Hematopoietic multipotent progenitor cell treated with erythropoietin and hydrocortisone succinate and interleukin-3 and kit ligand, for 4 days (in vitro differentiated cells): ENCODE measurements at places on chromosomes 3 and 15.

DNA sequence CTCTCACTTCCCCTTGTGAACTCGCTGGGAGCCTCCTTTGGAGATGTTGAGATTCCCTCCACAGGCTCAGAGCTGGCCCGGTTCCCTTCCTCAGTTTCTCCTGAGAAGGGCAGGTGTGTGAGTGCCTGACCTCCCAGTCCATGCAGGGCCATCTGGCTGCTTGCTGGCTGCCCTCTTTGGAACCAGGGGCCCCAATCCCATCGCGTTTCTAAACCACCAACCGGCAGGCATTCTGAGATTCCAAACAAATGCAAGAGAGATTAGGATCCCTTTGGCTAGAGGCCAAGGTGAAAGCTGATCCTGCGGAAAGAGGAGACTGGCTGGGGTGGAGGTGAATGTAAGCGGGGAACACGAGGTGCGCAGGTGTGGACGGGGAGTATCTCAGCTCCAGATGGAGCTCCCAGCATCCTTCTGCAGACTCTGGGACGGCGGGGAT, 2.9 kb upstream of the PRRT3 start:
- no peak for DNase-seq

GRCh38 chr3:124257336-124257864, 265.5 kb upstream of the ROPN1 start:
- peak; percentile 65 for DNase-seq

DNA sequence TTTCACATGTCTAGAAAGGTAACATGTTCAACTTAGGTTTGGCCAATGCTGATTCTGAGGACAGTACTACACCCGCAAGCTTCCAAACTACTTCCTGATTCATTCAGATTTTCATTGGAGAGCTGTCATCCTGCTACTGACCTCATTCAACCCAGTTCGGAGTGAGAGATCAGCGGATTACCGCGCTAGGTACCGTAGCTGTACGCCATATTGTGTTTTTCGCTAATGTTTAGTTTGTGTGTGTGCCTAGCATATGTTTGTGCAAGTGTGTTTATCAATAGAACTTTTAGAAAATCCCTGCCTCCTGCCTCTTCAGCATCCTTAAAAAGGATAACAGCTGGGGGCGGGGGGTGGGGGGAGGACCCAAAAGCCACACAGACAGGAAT, 1.1 kb downstream of the ZBTB20 start:
- peak; percentile 91 for DNase-seq

DNA sequence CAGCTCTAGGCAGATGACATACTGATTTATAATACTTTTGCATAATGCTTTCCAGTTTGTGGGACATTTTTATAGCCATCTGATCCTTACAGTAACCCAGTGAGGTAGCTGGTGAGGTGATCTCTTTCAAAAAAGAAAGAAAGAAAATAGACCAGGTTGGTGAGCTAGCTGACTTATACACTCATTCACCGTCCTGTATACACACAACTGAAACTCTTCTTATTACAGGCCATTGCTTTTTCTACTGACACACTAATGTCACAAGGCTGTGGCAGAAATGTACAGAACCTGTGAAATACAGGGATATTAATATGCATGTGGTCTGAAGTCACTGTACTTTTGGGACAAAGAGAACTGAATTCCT, 150.2 kb upstream of the BHLHE40 start:
- DNase-seq, result no peak

DNA sequence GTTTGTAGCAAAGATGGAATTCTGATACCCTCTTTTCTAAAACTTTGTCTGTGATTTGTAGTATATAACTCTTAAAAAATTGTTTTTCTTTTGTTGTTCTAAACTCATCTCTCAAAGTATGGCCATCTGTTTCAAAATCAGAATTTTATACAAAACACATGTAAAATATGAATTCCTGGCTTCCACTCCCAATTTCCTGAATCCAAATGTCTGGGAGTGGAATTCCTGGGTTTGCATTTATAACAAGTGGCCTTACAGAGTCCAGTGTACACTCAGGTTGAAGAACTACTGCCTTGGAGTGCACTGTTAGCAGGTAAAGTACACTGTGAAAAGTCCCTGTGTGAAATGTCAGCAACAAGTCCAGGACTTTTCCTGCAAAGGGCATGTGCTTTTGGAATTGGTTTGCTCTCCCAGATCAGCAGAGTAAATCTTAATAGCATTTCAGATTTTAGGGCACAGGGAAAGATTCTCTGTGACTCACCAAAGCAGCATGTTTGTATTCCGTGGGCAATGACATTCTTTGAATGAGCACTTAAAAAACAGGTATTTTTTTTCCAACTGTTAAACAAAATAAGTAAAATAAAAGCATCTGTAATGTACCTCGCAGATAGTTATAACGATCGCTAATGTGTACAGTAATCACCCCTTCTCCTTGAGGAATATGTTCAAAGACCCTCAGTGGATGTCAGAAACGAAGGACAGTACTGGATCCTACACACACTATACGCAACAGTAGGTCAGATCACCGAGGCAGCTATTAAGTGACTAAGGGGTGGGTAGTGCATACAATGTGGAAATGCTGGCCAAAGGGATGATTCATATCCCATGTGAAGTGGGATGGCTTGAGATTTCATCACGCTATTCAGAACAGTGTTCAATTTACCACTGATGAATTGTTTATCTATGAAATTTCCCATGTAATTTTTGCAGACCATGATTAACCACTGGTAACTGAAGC, 2.0 kb upstream of the CLDN16 start:
- DNase-seq, result no peak

DNA sequence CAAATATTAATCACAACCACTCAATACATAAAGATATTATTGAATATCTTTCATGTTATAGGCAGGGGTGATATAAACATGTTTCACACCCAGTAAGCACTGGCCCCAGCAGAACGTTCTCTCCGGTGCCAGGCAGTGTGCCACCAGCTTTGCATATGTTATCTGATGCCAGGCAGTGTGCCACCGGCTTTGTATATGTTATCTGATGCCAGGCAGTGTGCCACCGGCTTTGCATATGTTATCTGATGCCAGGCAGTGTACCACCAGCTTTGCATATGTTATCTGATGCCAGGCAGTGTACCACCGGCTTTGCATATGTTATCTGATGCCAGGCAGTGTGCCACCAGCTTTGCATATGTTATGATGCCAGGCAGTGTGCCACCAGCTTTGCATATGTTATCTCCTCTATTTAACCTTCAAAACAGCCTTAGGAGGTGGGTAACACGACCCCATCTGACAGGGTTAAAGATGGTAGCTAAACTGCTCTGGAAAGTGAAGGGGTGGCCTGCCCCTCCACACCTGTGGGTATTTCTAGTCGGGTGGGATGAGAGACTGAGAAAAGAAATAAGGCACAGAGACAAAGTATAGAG, 6.9 kb downstream of the MUC20 start:
- peak; percentile 61 for DNase-seq

DNA sequence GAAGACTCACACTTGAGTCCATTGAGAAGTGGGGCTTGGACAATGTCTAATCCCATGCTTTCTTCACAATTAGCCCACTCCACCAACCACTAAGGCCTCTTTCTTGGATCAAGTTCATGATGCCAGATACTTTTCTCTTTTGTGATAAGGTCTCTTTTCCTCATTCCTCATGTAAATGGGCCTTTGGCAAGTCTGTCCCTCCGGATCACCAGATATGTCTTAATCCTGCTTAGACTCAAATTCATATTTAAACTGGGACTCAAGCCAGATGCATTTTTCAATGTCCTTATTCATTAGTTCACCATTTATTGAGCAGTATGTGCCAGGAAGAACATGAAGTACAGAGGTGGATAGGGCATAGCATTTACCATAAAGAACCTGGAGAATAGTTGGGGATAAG, 671.1 kb downstream of the TBL1XR1 start:
- no peak for DNase-seq

DNA sequence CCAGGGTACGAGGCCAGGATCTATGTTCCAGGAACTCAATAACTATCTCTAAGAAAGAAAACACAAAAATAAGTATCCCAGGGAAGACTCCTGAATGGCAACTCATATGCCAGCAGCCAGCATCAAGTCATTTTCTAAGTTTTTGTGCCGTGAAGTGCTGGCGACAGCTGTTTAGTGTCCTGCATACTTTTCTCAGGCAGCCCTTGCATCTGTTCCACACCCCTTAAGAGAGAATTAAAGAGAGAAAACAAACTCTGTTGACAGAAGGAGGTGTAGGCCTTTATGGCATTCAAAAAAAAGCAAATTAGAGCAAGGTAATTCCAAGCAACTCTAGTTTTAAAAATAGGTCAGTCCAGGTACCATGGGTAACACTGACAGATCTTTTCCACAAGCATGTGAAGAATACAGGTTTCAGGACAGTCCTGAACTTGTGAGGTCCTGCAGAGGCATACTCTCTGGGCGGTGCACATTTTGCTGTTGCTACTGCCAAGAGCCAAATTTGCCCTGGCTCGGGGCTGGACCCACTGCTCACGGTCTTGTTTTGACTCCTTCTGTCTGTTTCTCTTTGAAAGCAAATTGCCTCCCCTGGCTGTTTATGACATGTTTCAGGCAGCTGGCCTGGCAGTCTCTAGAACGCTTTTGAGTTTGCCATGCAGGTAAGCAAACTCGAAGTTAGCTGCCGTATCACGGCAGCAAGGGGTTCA, 252.1 kb upstream of the ADAMTS9 start:
- no peak for DNase-seq

GRCh38 chr15:64701482-64702184, 73.8 kb downstream of the RBPMS2 start:
- no peak for DNase-seq

DNA sequence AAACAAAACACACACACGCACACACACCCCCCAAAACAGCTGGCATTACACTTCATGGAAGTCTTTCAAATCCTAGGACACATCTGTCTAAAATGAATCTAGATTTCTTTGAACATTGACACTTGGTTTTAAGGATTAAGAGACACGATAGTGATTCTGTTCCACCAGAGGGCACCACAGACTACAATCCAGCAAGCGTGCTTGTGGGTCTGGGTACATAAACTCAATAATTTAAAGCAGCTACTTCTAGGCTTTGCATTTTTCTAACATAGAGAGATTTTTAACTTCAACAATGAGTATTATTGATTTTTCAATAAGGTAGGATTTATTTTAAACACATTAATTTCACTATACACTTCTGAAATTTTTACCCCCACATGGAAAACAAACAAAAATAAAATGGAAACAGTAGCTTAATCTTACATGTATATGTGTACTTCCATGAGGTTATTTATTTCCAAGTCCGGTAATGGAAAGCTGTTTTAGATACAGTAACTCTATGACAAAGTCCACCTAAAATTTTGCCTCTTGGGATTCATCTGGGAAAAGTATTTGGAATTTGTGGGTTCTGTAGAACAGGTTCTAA, 564.0 kb upstream of the TGFBR2 start:
- DNase-seq, result peak; percentile 87

- no peak for DNase-seq
These were observed 58.6 kb downstream of the FLNB start for GRCh38 chr3:58066842-58067241.

- DNase-seq, result no peak
These were observed 31.8 kb downstream of the HERC1 start for GRCh38 chr15:63801910-63802309.

GRCh38 chr15:59687836-59688235, 1.3 kb downstream of the BNIP2 start:
- DNase-seq, result peak; percentile 87

DNA sequence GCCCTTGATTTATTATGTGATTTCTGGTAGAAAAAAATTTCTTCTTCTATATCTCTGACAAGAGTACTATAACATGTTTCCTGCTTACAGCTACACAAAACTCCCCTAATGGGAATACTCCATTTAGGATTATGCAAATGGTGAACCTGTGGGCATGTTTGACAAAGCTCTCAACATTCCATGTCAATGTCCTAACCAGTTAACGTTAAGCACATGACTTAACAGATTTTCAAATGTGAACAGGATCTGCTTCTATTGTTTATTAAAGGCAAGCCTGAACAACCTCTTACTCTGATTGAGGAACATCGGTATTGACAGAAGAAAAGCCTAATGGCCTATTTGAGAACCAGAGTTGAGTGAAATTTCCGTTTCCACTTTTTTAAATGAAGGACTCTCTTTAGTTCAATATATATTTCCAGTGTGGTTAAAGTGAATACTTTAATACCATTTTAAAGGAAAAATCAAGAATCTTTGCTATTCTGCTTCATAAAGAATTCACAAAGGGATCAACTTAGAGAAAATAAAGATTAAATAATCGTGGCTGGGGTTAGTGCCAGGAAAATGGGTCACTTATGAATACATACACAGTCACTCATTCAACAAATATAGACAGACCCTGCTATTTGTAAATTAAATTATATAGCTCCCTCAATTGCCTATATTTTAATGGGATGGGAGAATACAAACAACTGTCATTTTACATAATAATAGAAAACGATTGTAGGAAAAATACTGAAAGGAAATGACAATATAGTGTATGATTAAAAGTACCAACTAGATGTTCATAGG, 300.3 kb upstream of the CBLB start:
- DNase-seq, result no peak

- no peak for DNase-seq
These were observed 229.3 kb downstream of the MINAR1 start for GRCh38 chr15:79661411-79661810.

GRCh38 chr3:24440760-24441464, 53.7 kb downstream of the THRB start:
- no peak for DNase-seq

DNA sequence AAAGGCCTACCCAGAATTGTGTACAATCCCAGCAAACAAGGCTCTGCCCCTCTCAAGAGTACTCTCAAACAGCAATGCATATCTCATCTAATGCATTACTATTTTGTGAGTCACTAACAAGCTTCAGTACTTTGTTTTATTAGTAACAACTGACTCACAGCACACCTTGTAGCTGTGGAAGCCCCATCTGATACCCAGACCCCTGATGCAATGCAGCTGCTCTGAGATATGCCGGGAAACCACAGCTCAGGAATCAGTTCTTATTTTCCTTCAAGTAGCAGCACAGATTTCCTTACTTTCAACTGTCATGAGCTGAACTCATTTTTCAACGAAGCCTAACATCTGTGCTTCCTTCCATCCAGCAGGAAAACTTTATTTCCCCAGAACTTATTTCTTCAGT, 37.8 kb downstream of the CCNL1 start:
- no peak for DNase-seq

DNA sequence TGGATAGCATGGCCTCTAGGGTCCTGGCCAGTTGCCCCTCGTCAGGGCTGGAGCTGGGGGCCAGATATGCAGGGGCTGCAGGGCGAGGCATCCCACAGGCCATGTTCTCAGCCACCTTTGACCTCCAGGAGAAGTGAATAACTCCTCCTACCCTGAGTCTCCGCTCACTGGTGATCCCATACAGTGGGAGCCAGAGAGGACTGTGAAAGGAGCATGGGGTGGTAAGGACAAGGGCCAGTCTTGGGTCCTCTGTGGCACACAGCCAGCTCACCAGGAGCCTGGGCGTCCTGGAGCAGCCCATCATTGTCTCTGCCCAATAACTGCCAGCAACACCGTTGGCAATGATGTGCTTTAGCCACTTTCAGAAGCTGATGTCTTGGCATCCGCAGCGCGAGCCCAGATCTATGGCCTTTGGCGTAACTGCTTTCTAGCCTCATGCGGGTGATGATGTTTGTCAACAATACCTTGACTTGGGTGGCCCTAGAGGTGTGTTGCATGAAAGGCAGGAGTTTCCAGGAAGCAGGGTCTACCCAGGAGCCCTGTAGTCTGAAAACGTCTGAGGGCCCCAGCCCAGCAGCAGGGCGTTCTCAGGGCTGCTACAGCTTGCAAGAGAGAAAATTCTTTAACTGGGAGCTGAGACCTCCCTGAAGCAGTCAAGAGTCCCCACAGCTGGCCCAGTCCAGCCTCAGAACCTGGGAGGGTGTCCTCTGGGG, 61.1 kb upstream of the IQSEC1 start:
- no peak for DNase-seq
